ENCODE measurements at places on chromosomes 2 and 18.
A peak's percentile ranks its signal among the peaks of the same experiment; 100 is the strongest.

DNA sequence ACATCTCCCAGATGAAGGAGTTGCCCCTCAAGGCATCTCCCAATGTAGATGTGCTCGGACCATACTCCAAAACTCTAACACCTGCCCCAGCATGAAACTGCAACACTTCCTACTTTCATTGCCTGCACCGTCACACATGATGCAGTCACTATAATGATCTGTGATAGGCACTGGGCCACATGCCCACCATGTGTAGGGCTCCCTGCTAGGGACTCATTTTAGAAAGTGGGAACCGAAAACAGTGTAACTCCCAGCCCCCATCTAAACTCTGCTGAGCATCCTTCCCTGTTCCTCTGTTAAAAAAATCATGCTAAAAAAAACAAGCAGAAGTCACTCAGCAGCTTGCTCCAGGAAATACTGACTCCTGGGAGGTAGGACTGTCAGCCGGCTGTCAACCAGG, 496.1 kb upstream of the RAB6C start:
- DNase-seq = no peak

DNA sequence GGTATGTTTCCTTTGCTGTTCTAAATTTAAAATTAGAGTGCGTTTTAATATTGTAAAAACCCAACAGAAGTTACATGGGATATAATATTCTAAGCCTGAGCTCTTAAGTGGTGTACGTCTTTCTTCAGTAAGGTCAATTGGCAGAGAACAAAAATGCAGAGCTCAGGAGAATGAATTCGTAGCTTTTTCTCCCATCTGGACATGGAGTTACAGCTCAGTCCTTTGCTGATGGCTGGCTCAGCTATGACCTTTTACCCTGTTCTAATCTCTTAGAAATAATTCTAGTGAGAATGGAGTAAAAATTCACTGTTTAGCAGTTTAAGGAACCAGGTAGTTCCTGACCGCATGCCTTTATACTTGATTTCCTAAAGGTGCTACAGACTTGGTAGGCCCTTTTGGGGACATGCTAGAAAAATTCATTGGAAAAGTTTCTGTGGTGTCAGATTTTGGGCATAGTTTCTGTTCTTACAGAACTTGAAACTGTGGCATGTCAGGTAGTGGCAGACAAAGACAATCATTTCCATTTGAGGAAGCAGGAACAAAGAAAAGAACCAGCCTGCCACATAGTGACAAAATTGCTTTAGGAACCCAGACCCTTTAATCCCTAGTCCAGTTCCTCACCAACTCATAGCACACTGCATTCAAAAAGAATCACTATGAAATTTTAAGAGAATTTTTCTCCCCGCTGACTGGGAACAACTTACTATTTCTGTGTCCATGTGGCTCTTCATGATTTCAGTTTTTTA, 566.8 kb upstream of the ZNF804A start:
- DNase-seq = no peak

DNA sequence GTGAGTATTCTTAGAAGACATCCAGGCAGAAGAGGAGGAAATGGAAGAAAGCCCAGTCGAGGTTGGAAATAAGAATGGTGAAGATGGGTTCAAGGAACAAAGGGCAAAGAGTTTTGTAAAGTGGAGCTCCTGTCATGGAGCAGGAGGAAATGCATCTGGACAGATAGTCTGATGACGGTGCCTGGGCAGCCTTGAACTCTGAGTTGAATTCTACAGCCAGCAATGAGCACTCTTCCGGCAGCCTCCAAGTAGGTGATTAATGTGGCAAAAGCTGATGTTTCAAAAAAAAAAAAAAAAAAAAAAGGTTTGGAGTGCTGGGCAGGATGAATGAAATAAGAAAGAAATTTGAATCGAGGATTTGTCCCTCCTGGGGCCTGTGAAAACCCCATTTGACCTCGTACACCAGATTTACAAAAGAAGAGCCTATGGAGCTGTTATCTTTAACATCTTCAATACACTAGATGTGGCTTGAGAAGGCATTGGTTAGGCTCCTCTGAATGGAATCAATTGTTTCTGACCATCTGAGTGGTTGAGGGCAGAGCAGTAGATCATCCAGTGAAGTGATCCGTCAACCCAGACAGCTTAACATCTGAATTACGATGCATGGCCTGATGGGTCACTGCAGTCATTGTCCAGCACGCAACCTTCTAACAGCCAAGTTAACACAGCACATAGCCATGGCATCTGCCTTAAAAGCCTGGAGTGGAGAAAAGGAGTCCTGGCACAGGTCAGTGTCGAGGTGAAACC, 449.7 kb downstream of the TXNL1 start:
- no peak for DNase-seq

DNA sequence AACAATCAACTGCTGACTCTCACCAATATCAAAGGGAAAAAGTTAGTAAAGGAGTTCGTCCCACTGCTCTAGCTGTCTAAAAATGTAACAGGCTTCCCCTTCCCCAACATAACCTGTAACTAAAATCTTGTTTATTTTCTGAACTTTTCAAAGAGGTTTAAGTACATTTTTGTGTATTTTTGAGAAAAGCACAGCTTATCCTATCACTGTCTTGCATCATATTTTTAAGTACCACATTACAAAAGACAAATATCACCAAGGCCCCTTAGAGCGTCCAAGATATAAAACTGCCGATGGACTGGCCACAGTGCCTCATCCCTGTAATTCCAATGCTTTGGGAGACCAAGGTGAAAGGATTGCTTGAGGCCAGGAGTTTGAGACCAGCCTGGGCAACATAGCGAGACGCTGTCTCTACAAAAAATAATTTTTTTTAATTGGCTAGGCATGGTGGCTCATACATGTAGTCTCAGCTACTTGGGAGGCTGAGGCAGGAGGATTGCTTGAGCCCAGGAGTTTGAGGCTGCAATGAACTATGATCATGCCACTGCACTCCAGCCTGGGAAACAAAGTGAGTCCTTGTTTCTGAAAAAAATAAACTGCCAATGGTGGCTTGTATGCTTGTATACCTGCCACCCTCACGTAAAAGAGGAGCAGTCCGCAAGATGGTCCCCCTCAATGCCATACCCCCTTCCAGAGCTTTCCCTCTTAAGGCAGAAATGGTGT, 21.2 kb upstream of the LAPTM4A start:
- no peak for DNase-seq

GRCh38 chr18:11392980-11393885, 216.2 kb upstream of the SLC35G4 start:
- no peak for DNase-seq

DNA sequence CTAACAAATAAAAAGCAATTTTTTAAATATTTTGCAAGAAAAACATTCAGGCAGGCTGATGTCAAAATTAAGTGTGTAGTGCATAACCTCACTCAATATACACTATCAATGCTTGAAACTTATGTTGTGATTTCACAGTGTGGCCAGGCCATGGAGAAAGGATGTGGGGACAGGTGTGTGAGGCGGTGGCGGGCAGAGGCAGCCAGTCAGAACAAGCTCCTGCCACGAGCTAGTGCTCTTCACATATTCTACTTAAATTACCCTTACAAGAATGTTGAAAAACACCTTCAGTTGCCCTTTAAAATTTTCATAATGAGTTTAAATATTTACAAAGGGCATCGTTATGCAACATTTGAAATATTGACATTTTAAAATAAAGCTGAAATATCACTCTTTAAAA, 43.2 kb downstream of the CYB5A start:
- DNase-seq = no peak

DNA sequence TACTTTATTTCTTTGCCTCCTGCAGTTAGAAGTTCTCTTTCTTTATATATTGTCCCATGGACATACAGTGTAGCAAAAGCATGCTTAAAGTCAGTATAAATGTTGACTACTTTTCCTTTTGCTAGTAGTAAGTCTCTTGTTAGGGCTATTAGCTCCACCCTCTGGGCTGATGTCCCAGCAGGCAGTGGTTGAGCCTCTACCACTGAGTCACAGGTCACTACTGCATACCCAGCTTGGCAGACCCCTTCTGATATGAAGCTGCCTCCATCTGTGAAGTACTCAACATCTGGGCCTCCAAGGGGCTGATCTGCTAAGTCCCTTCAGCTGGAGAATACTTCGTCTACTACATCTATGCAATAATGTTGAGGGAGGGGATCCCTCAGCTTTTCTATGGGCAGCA, 61.0 kb upstream of the SLC35G4 start:
- DNase-seq = no peak

DNA sequence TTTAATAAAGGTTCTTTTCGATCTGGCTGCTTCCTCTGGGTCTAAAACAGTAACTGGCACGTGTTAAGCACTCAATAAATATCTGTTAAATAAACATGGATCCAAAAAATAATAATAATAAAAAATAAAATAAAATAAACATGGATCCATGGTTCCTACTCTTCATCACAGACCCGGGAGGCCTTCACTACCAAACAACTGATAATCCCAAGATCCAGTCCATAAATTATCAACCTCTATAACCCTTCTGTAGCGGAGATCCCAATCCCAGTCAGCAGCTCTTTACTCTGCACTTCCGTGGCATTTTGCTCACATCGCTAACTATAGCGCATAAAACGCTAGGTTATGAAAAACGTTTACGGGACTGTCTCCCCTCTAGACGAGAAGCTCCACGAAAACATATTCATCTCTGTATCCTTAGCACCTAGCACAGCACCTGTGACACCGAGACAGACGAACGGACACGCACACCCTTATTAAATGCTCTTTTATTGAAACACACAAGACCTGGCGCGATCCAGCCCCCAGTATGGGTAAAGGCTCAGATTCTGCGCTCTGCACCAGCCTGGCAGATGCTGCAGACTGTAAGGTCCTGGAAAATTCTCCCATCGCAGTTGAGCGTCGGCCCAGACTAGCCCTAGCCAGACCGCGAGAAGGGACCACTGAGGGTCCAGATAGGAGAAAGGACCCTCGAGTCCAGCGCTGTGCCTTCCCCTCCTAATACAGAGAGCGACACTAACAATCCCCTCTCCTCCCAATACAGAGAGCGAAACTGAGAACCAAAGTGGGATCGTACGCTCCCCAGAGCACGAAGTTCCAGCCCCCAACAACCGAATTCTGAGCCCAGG, 770 bp downstream of the NBAS start:
- DNase-seq = peak; percentile 49

DNA sequence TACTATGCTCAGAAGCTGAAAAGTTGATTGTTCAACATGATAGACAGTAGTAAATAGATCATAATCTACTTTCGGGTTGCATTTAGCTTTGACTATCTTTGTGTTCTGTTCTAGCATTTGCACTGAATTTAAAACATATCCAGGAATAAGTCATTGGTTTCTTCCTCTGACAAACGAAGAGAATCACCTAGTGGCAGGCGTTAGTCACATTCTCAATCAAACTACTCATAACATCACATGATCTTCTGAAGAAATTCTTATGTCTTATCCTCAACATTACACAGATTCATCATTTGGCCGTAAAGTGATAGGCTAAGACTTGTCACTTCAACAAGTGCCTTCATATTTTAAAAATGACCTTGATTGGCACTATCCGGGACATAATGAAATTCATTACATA, 63.6 kb upstream of the TTC21B start:
- no peak for DNase-seq

DNA sequence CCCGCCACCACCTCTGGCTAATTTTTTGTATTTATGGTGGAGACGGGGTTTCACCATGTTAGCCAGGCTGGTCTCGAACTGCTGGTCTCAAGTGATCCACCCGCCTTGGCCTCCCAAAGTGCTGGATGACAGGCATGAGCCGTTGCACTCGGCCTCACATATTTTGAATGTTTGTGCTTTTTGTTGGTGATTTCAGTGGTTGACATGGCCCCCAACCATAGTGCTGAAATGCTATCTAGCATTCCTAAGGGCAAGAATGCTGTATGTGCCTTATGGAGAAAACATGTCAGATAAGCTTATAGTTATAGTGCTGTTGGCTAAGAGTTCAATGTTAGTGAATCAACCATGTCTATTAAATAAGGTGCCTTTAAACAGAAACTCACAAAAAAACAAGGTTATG, 8.9 kb downstream of the ZAP70 start:
- DNase-seq = no peak

DNA sequence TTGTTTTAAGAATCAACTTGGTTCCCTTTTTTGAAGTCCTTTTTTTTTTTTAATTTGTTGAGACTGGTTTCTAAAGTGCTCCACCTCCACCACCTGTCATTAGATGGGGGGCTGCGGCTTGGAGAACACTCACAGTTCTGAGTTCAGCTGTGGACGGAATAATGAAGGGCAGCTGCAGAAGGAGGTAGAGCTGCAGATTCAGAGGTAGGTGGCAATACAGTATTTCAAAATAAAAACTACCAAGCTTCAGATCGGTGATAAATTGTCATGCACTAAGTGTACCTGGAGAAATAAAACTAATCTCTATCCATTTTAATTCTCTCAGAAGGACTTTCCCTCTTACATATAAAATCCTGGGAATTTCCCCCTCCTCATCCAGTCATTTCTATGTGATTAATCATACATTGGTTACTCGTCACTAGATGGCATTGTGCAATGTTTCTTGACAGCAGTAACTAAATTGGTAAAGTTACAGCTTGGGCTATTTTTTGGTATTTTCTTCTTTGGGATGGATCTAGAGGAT, 81.1 kb upstream of the SLC39A10 start:
- no peak for DNase-seq

- DNase-seq = peak; percentile 49
Measured at GRCh38 chr2:26846334-26847306, 1.3 kb upstream of the DPYSL5 start.

- DNase-seq = no peak
Measured at GRCh38 chr2:143815082-143815481, 685.9 kb downstream of the ARHGAP15 start.

DNA sequence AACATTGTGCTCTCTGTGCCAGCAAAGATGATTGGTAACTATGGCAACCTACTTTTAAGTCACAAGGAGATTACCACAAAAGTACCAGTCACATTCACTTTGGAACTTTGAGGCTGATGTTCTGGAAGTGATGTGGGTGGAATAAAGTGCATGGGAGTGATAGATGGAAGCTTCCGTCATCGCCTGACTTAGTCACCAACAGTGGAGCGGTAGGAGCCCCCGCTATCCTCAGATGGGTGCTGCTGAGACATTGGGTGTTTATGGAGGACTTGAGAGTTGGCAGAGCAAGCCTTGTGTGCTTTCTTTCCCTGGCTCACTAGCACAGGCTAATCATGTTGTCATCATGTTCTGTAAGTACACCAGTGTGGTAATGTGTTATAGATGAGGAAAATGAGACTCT, 4.6 kb downstream of the PPP1R7 start:
- no peak for DNase-seq

GRCh38 chr2:241034490-241035141, 36.2 kb downstream of the SNED1 start:
- no peak for DNase-seq

DNA sequence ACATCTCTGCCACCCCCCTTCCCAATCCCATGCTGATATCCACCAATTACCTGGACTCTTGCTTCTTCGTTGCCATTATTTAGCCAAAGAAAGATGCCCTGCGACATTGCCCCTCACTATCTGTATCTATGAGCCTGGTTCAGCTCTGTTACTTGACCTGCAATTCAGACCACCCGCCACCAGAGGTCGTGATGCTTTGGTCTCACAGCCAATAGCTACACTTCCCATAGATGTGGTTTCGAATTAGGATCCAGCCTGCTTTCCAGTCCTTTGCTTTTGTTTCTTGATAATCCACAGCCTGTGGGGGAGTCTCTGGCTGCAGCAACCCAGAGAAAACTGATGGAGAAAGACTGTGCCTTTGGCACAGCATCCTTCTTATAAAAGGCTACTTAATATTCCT, 239.4 kb downstream of the KLHL29 start:
- no peak for DNase-seq

- no peak for DNase-seq
Measured at GRCh38 chr2:230471074-230471473, 55.1 kb downstream of the SP100 start.
